G401 (cell line): ENCODE measurements at places on chromosomes 6 and 20.

DNA sequence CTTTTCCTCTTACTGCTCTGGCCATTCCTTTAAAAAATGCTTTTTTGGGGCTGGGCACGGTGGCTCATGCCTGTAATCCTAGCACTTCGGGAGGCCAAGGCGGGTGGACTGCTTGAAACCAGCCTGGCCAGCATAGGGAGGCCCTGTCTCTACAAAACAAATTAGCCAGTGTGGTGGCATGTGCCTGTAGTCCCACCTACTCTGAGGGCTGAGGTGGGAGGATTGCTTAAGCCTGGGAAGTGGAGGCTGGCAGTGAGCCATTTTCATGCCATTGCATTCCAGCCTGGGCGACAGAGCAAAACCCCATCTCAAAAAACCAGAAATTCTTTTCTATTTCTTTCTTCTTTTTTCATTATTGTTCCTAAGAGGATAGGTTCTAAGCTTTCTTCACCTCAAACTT lies 36.9 kb upstream of the RNF144B start:
- DNase-seq: no peak

DNA sequence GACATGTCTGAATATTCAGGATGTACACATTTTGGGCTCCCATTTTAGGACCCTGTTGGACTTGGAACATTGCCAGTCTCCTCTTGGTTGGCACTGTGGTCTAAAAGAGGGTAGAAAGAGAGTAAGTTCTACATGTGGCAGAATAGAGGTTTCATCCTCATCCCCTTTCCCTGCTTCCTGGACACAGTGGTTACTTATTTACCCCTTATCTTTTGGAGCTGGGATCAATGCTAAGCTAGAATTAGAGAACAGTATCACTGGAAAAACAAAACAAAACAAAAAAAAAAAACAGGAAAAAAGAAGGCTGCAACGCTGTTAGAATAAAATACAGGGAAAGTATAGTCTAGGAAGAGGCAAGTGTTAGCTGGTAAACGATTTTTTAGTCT lies 790.6 kb downstream of the MAFB start:
- no peak for DNase-seq

DNA sequence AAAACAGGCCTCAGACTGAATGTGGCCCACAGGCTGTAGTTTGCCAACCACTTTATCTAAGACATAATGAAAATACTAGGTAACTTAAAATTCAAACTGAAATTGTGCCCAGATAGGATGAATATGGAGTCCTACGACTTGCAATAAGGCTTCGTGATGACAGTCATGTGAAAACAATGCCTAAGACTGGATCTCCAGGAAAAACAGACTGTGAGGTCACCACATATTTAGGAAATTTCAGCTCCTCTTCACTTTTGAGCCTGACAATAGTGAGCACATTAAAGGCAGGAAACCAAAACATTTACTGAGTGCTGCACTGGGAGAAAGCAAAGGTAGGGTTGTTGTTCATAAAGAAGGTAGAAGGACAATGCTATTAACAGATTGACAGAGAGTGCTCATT lies 50.0 kb downstream of the RTN4IP1 start:
- no peak for DNase-seq

DNA sequence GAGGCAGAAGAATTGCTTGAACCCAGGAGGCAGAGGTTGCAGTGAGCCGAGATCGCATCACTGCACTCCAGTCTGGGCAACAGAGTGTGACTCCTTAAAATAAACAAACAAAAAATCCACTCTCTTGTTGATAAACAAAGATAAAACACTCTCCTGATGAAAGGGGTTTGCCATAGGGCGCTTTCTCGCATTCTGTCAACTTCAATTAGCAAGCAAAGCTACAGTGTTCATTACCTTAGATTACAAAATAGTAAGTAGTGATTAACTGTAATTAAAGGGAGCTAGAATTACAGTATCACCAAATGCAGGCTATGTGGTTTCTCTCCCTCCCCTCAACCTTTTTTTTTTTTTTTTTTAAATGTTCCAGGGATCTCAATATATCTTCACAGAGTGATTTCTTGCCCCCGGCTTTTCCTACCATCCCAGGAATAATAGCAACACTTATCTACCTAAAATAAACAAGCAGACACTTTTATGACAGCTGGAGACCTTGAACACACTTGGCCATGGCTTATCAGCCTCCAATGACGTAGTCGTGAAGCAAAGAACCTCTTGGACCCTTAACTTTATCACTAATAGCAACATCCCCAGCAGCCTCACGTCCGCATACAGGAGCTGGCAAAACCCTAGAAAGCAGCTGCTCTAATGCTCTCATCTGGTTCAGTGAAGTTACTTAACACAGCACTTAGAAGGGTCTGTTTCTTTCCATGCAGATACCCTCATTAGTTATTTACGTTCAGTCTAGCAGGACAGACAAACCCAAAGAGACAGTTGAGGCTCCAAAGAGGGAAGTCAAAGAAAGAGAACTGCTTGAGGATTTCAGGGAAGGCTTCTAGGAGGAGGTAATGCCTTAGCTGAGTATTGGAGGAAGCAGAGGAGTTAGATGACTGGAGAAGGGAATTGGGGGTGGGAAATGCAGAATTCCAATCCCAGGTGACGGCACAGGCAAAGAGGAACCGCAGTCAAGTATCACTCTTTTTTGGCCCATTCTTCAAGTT lies 37.9 kb upstream of the NEDD9 start:
- no peak for DNase-seq

DNA sequence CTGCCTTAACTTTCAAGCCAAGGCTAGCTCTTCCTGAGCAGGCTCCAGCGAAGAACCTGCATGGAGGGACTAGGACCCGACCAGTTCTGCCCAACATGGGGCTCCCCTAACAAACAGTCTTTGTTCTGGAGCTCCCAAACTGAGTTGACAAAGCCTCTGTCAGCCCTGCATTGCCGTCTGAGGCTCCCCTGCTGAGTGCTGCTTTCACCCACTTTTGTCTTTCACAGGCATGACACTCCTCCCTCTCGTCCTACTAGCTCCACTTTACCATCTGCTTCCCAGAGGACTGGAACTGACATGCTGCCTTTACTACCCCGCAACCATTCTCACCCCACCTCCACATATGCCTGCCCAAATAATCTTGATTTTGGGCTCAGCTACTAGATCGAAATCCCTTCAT lies 45.1 kb upstream of the B4GALT5 start:
- no peak for DNase-seq
